ENCODE measurements at places on chromosomes 11 and 22.

- no peak for DNase-seq
Observed at GRCh38 chr11:109734566-109734965, 312.6 kb downstream of the C11orf87 start.

DNA sequence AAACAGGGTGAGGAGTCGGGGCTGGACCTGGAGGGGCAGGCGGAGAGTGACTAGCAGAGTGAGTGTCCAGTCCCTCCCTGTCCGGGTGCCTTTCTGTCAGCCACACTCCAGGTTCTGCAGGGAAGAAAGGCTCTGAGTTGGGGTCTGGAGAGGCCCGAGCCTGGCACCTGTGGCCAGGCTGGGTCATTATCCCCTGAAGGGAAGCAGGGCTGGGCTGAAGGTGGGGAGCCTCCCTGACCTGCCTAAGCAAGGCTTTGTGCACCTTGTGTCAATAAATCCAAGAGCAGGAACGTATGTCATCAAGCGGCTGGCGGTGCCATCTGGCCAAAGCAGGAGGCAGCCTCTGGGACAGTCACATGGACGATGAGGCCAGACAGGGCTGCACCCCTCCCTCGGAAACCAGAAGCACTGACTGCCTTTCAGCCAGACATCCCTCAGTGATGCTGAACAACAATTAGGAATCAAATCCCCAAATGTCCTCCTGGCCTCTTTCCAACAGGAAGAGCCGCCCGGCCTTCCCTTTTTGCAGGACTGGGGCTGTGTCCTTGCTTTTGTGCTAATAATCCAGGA, 73.9 kb upstream of the FGF3 start:
- no peak for DNase-seq

GRCh38 chr11:69914286-69915150, 95.3 kb upstream of the FGF3 start:
- no peak for DNase-seq

- DNase-seq: no peak
Observed at GRCh38 chr11:122158171-122158570, 42.2 kb upstream of the BLID start.

DNA sequence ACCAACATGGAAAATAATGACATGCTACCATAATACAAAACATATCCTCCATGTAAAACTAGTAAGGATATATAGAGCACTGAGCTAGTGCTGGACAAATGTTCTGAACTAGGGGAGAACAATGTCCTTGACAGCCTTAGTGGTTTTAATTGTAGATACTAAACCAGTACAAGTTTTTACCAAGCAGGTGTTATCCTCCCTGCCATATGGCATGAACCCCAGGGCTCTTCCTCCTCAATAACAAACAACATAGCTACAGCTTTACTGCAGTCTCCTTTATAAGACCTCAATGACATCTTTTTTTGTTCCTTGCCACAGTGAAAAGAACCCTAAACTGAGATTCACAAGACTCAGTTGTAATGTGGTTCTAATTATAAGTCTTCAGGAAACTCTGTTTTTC, 70.2 kb upstream of the GDPD4 start:
- no peak for DNase-seq

DNA sequence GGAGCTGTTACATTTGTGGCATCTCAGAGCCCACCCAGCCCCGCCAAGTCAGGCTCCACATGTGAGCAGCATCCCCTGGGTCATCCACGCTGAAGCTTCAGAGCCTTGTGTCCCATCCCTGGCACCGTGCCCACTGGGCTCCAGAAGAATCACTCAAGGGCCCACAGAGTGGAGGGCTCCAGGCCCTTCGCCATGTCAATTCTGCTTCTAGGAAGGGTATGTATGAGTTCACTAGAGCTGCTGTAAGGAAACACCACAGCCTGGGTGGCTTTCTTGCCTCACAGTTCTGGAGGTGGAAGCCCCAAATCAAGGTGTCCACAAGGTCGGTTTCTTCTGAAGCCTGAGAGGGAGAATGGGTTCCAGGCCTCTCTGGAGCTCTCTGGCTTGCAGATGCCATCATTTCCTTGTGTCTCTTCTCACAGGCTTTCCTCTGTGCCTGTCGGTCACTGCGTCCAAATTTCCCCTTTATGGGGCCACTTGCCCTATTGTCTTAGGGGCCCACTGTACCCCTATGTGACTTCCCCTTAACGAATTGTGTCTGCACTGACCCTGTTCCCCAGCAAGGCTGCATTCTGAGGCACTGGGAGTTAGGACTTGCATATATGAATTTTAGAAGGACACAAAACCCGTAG, 1476.0 kb downstream of the TBC1D22A start:
- peak; percentile 50 for DNase-seq

GRCh38 chr11:1773994-1774550, 10.3 kb upstream of the CTSD start:
- DNase-seq: no peak

GRCh38 chr11:113670149-113670830, 35.8 kb downstream of the TMPRSS5 start:
- no peak for DNase-seq

- DNase-seq: no peak
Observed at GRCh38 chr11:1672613-1673350, 24.2 kb upstream of the KRTAP5-6 start.

GRCh38 chr11:18280438-18281045, 14.5 kb downstream of the SAA1 start:
- no peak for DNase-seq

DNA sequence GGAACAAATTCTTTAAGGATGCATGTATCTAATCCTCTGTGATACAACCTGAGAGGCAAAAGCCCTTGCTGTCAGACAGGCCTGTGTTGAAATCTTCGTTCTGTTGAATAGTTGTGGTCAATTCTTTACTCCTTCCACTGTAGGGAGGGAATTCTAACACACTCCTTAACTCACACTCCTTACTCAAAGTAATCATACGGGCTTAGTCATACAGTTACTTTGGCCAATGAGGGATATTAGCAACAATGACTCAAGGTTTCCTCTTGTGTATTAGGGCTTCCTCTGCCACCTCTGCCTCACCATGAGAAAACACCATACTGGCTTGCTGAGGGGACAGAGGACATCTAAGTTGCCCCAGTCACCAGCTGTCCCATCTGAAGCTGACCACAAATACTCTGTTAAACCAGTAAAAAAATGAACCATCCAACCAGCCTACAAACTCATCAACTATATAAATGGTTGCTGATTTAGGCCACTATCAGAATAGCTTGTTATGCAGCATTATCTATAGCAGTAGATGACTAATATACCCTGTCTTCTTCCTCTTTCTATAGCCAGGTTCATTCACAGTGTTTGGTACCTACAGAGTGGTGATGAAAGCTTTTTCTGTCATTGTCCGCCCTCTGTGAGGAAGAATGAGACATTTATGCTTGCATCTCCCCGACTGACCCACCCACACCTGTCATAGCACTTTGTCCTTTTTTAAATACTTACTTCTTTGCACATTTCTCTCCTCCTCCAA, 322.8 kb upstream of the SYN3 start:
- no peak for DNase-seq

GRCh38 chr11:11301212-11301611, 51.8 kb downstream of the CSNK2A3 start:
- no peak for DNase-seq

DNA sequence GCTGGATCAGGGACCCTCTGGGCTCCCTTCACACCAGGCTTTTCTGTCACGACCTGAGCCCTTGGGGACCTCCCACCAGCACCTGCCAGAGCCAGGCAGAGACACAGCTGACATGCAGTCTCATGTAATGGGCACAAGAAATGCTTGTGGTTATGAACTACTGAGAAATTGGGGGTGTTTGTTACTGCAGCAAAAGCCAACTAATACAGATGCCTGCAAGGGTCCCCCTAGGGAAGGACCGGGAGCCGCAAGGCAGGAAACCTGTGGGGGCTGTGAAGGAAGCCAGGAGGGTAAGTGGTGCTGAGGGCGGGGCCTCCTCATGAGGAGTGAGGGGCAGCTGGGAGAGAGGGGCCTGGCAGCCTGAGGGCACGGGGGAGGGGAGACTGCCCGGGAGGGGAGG, 16.6 kb downstream of the WNT11 start:
- DNase-seq: no peak
